ENCODE measurements at places on chromosomes 2 and 18. TPM values are rescaled to one million over a fixed set of nuclear protein-coding genes. Genes with fewer than 3 reads are reported as not detected.

Gene SGPP2
- 0.63 TPM for total RNA-seq

Gene CEBPZ
- 67.3 TPM for total RNA-seq

Gene TFCP2L1
- total RNA-seq = 5.8 TPM

Gene FANCL
- 17.5 TPM for total RNA-seq

Gene SKOR2
- total RNA-seq = not detected

Gene GKN1
- not detected for total RNA-seq

Gene TXNDC2
- not detected for total RNA-seq

Gene HOXD13
- total RNA-seq = not detected

Gene FLACC1
- 3.2 TPM for total RNA-seq
